ENCODE measurements at places on chromosomes 5 and 9. TPM values are rescaled to one million over a fixed set of nuclear protein-coding genes. Genes with fewer than 3 reads are reported as not detected.
A peak's percentile ranks its signal among the peaks of the same experiment; 100 is the strongest.

DNA sequence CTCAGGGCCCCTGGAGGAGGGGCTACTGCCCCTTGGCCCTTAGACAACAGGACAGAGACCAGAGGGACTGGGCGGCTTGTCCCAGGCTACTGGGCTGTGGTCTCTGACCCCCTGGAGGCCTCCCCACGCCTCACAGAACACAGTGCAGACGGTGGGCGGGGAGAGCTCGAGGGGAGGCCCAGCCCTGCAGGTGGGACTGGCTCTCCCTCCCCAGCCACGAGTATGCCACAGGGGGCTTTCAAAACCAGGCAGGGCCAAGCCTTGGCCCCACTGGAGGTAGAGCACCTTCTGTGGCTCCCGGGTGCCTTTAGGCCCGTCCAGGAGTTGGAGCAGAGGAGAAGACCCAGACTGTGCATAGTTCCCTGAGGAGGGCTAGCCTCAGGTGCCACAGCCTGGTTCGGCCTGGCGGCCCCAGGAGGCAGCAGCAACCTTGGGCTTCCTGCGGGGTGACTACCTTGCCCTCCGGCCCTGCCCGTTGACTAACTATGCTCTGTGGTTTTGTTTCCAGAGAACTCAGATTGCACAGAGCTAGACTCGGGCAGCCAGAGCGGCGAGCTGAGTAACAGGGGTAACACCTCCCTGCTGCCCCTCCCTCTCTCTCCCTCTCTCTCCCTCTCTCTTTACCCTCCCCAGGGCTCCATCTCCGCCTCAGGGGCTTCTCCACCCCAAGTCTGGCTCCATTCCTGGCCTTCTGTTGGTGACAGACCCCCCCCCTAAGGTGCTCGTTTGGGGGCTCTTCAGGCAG is 15.5 kb downstream of the CARD19 start:
- no peaks in the 10 kb centered on the region for H3K4me1 ChIP-seq
- peaks cover 2% of the 10 kb centered on the region for H3K27me3 ChIP-seq
- H3K4me3 ChIP-seq: no peak overlapping the region
- no peak for DNase-seq
- peaks cover 3% of the 10 kb centered on the region for H3K36me3 ChIP-seq

ROR2 gene
- 3.5 TPM for total RNA-seq

DEPDC1B gene
- 6.4 TPM for total RNA-seq

DNA sequence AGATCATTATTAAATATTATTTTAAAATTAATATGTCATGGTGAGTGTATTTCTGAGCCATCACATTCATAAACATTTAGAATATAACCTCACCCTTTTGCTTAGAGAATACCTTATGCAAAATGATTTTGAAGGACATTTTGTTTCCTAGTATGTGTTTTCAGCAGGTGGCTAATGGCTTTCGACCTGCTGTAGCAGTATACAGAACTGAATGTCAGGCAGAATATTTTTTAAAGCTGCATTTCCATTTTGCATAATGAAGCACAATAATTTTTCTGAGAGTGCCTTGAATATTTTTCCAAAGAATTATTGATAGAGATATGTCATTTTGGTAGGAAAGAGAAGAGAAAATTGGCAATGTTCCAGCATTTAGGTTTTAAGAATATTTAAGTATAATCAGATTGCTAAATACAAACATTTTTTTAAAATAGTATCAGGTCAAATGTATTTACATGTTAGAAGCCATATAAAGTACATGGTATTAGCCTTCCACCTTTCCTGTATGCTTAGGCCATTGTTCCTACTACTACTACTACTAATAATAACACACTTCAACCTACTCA is 42.3 kb downstream of the PAM start:
- no peak for DNase-seq
- H3K36me3 ChIP-seq: peaks cover 4% of the 10 kb centered on the region
- no peak overlapping the region for H3K4me3 ChIP-seq
- H3K27me3 ChIP-seq: no peaks in the 10 kb centered on the region
- no peak overlapping the region for H3K27ac ChIP-seq

DNA sequence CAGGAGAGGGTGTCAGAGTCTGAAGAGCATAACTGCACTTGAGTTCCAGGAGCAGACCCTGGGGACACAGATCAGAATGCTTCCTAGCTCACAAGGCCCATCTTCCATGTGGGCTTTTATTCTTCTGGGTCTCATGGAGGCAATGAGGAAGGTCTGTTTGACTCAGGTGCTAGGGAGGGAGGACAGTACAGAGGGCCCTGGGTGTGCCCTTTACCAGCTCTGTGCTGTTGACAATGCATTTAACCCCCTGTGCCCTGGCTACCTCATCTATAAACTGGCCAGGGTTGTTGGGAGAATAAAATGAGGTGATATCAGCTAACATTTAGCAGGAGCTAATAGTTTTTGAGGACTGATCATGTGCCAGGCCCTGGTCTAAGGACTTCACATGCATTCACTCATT is 318.0 kb downstream of the DMAC1 start:
- H3K4me3 ChIP-seq: no peak overlapping the region
- DNase-seq: no peak
- no peaks in the 10 kb centered on the region for H3K36me3 ChIP-seq
- no peaks in the 10 kb centered on the region for H3K4me1 ChIP-seq
- H3K27me3 ChIP-seq: peaks cover 1% of the 10 kb centered on the region

DMRT3 gene
- total RNA-seq: not detected

NINJ1 gene
- 34.2 TPM for total RNA-seq

DNA sequence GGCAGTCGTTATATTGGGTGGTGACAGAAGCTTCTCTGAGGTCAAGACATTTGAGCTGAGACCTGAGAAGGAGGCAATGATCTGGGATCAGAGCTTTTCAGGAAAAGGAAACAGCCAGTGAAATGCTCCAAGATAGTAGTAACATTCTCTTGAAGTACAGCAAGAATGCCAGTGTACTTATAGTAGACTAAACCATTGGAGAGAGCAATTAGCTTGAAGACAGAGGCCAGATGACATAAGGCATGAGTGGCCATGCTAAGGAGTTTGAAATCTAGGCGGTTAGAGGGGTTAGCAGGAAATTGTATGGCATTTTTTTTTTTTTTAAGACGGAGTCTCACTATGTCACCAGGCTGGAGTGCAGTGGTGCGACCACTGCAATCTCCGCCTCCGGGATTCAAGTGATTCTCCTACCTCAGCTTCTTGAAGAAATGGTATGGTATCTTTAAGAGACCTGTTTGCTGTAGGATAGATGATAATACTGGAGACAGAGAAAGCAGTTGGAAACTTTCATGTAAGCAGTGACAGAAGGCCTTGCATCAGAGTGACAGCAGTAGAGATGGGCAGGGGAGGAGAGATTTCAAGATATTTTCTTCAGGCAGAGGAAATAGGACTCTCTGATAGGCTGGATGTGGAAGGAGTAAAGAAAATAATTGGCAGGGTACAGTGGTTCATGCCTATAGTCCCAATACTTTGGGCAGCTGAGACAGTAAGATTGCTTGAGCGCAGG is 482.2 kb upstream of the PAPPA start:
- no peak for DNase-seq
- H3K36me3 ChIP-seq: no peaks in the 10 kb centered on the region
- H3K4me1 ChIP-seq: no peaks in the 10 kb centered on the region
- H3K27me3 ChIP-seq: no peaks in the 10 kb centered on the region
- H3K27ac ChIP-seq: no peak overlapping the region

DNA sequence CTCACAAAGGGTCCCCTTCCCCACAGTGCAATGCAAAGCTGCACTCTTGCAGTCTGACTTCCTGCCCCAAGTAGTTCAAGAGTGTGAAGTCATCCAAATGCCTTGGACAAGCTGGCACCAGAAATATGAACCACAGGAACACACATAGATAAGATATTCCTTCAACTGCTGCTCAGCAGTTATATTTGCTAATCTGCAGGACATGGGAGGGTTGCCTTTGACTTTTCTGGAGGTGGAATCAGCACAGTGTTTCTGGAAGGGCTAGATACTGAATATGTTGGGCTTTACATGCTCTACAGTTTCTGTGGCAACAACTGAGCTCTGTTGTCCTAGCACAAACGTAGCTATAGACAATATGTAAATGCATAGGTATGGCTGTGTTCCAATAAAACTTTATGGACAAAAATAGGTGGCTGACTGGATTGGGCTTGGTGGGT is 96.7 kb upstream of the PCA3 start:
- peaks cover 29% of the 10 kb centered on the region for H3K4me1 ChIP-seq
- H3K27me3 ChIP-seq: peaks cover 12% of the 10 kb centered on the region
- no peak overlapping the region for H3K4me3 ChIP-seq
- H3K27ac ChIP-seq: no peak overlapping the region
- no peak for DNase-seq

GRCh38 chr9:128412120-128412790 is 8.4 kb upstream of the CERCAM start:
- no peak overlapping the region for H3K27ac ChIP-seq
- no peak overlapping the region for H3K4me3 ChIP-seq
- H3K36me3 ChIP-seq: no peaks in the 10 kb centered on the region
- DNase-seq: peak; percentile 94
- H3K27me3 ChIP-seq: peaks cover 18% of the 10 kb centered on the region

GRCh38 chr5:120254385-120254784 is 209.7 kb upstream of the PRR16 start:
- H3K4me3 ChIP-seq: no peak overlapping the region
- no peak overlapping the region for H3K27ac ChIP-seq
- DNase-seq: no peak
- H3K27me3 ChIP-seq: no peaks in the 10 kb centered on the region
- no peaks in the 10 kb centered on the region for H3K4me1 ChIP-seq

- no peak for DNase-seq
- no peaks in the 10 kb centered on the region for H3K36me3 ChIP-seq
- H3K27ac ChIP-seq: no peak overlapping the region
- H3K4me1 ChIP-seq: peaks cover 15% of the 10 kb centered on the region
- no peak overlapping the region for H3K4me3 ChIP-seq
- peaks cover 3% of the 10 kb centered on the region for H3K27me3 ChIP-seq
These were observed 76.0 kb downstream of the ARL15 start for GRCh38 chr5:54234304-54234933.

GRCh38 chr9:123129423-123129822 is 96.0 kb downstream of the GPR21 start:
- no peak for DNase-seq
- no peak overlapping the region for H3K27ac ChIP-seq
- no peaks in the 10 kb centered on the region for H3K27me3 ChIP-seq
- peaks cover 10% of the 10 kb centered on the region for H3K36me3 ChIP-seq
- H3K4me3 ChIP-seq: no peak overlapping the region
- no peaks in the 10 kb centered on the region for H3K4me1 ChIP-seq

- H3K27ac ChIP-seq: no peak overlapping the region
- H3K36me3 ChIP-seq: no peaks in the 10 kb centered on the region
- no peak overlapping the region for H3K4me3 ChIP-seq
- H3K27me3 ChIP-seq: peaks cover 1% of the 10 kb centered on the region
- no peaks in the 10 kb centered on the region for H3K4me1 ChIP-seq
These were observed 316.3 kb downstream of the MCTP1 start for GRCh38 chr5:94968507-94969095.

DNA sequence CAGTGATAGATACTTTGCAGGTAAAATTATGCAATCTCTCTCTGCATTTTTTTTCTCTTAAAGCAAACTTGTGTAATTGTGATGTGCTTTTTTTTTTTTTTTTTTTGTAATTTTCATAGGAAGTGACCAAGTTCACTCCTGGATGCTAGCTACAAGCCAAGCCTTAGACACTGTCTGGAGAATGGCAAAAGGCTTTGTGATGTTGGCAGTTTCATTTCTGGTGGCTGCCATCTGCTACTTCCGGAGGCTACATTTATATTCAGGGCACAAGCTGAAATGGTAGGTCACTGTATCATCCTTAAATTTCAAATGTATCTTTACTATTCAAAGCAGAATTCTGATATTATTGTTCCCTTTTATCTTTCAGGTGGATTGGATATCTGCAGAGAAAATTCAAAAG is 19.3 kb downstream of the OTULINL start:
- no peak overlapping the region for H3K4me3 ChIP-seq
- H3K27me3 ChIP-seq: no peaks in the 10 kb centered on the region

DNA sequence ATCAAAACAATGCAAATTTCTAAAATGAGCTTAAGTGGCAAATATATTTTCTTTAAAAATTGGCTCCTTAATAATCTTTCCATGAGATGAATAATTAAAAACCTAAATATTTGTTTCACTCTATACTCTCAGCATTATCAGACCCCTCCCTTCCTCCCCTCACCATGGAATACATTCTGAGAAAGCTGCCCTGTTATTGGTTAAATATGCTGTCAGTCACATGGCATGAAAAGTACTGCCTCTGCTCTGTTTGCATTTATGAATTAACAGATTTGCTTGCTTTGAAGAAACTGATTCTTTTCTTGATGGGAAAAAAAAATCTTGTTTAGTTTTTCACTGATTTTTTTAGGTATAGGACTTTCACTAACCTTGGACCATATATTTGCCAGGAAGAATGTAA is 17.0 kb upstream of the RPS23 start:
- no peak for DNase-seq
- peaks cover 11% of the 10 kb centered on the region for H3K4me1 ChIP-seq
- peaks cover 4% of the 10 kb centered on the region for H3K27me3 ChIP-seq

TMEM252 gene
- not detected for total RNA-seq

HOMER1 gene
- total RNA-seq: 16.7 TPM
